ENCODE measurements at places on chromosomes 6 and 20.
A peak's percentile ranks its signal among the peaks of the same experiment; 100 is the strongest.

GRCh38 chr20:5810800-5811422 lies 60.7 kb downstream of the SHLD1 start:
- no peak for DNase-seq

- no peak for DNase-seq
Measured at GRCh38 chr6:30928677-30929076, 3.3 kb downstream of the SFTA2 start.

DNA sequence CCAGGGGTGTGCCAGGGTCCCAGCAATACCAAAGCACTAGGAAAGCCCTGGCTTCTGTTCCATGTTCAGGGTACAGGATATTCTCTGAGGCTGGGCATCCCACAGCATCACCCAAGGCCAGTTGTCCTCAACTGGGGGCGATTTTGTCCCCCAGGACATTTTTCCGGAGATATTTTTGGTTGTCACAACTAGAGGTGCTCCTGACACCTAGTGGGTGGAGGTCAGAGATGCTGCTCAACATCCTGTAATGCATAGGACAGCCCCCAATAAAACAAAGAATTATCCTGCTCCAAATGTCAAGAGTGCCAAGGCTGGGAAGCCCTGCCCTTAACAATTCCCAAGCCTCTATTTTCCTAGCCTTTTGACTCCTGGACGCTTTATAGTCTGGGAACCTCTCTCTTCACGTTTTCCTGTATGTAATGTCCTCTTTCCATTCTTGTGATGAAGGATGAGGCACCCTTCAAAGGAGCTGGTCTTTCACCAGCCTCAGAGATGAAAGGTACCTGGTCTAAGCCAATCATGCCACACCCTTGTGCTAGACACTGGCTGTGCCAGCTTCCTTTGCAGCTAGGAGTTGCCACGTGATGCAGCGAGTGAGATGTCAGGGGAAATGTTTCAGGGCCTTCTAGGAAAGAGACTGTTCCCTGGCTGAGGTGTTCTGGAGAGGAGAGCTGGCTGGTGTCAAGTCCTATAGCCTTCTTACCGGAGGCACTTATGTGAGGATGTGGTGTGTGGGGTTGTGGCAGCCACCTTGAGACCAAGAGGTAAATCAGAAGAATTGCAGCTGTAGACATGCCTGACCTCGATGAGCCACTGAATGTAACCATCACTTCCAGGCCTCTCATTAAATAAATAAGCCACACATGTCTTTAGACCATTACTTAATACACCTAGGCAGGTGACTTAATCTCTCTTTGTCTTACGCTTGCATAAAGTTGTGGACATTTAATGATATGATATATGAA lies 23.4 kb upstream of the KCNG1 start:
- no peak for DNase-seq

- DNase-seq: no peak
Measured at GRCh38 chr6:14108571-14109410, 8.8 kb upstream of the CD83 start.

DNA sequence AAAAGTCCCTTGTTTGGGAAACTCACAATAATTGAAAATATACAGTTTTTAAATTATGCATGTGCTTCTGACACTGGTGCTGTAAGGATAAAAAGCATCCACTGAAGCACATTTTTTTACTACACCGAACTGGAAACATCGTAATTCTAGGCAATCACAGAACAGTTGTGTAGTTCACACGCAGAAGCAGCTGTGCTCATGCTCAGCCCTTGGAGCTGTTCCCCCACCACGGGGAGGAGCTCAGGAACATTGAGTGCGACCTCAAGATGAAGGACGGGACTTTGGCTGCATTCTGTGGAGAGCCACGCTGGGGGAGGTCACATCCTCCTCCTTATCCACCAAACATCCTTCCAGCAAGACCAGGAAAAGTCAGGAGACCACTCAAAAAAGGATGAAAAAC lies 466.3 kb upstream of the CDH4 start:
- DNase-seq: no peak

GRCh38 chr6:85756982-85757381 lies 114.3 kb upstream of the SYNCRIP start:
- no peak for DNase-seq

- no peak for DNase-seq
Measured at GRCh38 chr20:53364646-53365045, 229.0 kb downstream of the ZNF217 start.

GRCh38 chr6:4093288-4093687 lies 14.4 kb upstream of the FAM217A start:
- peak; percentile 82 for DNase-seq

GRCh38 chr6:166988674-166989201 lies 10.5 kb upstream of the CEP43 start:
- no peak for DNase-seq

GRCh38 chr20:41352666-41353065 lies 12.0 kb downstream of the LPIN3 start:
- no peak for DNase-seq

GRCh38 chr20:19827818-19828217 lies 69.8 kb downstream of the RIN2 start:
- DNase-seq: no peak

- DNase-seq: no peak
Measured at GRCh38 chr6:144327081-144327480, 41.9 kb downstream of the UTRN start.

- DNase-seq: no peak
Measured at GRCh38 chr6:7566617-7567173, 23.3 kb upstream of the SNRNP48 start.

GRCh38 chr20:32017711-32018251 lies 7.5 kb downstream of the CCM2L start:
- peak; percentile 51 for DNase-seq

DNA sequence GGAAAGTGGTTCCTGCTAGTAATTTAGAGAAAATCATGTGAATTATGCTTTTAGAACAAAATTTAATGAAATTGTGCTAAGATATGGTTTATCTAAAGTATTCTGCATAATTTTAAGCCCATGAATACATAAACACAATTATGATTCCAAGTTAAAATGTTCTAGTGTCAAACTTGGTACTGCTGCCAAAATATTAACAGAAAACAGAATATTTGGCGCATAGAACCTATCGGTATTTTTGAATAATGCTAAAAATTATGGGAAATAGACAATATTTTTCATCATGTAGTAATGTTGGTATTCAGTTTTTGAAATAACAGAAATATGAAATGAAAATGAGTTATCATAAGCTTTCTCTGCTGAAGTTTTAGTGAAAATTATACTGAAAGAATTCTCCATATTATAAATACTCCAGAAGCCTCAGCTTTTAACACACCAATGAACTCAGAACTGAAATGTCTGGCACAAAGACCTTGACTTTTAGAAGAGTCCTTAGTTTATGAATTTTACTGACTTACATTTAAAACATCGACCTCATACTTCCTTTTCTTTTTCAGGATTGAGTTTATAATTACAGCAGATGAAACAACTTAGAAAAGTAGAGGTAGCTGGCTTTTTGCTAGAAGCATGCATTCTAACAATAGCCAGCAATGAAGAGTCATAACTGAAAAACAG lies 1192.3 kb upstream of the GJE1 start:
- no peak for DNase-seq

GRCh38 chr6:22497276-22497675 lies 72.1 kb upstream of the HDGFL1 start:
- no peak for DNase-seq

GRCh38 chr20:62215020-62215990 lies 4.8 kb downstream of the HRH3 start:
- DNase-seq: no peak

GRCh38 chr6:39209911-39210310 lies 19.4 kb downstream of the KCNK5 start:
- DNase-seq: no peak

- no peak for DNase-seq
Measured at GRCh38 chr6:145814035-145814500, 527 bp downstream of the FBXO30 start.

DNA sequence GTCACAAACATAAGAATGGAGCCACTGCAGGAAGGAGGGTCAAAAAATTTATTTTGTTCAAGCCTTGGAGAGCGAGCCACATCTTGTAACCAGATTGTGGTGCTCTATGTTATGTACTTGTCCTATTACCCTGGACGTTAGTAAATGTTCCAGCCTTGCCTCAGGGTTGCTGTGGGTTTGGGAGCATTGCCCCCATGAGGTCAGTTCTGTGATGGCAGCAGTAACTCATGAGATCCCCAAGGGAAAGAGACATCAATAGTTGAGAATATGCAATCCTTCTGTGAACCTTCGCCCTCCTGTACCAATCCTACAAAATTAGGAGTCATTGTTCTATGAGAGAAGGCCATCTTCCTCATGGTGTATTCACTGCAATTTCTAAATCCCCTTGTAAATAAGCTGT lies 16.4 kb upstream of the CFAP206 start:
- no peak for DNase-seq

GRCh38 chr6:90230548-90231215 lies 66.0 kb downstream of the BACH2 start:
- DNase-seq: no peak

DNA sequence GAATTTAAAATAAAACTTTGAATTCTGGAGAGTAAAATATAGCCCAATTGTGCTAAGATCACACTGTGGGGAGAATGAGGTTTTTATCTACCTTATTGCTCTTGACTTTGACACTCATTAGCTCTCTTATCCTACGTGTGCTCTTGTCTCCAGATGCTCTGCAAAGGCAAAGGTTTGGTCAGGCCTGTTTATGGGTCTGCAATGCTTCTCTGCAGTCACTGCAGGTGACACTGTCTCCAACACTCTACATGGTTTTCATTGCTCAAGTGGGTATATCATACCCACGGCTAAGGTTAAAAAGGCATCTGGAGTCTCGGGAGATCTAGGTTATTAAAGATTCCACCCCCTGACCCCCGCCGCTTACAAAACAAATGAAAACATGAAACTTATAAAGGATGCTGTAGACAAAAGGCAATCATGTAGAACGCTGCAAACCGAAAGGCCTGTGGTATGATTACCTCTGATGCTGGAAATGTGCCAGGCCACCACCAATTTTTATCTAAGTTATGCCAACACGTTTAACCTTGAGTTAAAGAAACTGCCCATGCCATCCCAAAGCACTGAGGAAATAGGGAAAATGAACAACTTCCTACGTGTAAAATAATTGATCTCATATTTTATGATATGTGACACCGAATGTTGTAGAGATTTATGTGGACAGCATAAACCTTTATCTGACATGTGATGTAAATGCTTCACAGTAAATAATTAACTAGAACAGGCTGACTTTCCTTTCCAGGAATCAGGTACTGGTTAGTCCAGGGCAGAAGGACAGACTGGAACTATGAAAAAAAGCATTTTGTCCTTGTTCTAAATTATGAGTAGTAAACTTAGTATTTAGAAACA lies 238.2 kb upstream of the NOX3 start:
- DNase-seq: peak; percentile 11
